ENCODE measurements at places on chromosomes 1 and 21. TPM values are rescaled to one million over a fixed set of nuclear protein-coding genes. Genes with fewer than 3 reads are reported as not detected.

DNA sequence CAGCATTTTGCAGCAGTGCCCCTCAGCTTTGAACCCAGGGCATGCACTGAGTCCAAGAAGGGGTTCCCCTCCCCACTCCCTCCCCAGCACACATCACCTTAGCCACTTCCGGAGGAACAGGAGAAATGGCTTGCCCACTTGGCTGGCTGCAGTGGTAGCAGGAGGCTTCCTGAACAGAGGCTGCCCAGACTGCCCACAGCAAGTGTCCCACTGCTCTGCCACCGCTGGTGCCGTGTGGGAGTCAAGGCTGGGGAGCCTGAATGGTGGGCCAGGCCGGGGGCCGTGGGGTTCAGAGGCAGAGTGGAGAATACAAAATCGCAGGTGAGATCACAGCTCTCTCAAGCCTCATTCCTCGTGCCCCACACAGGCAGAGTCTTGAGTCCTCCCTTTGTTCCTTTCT, 34.5 kb downstream of the CD247 start:
- no peak for DNase-seq

Gene PCSK9
- total RNA-seq: not detected

- DNase-seq: no peak
These were observed 387.9 kb downstream of the MATN1 start for GRCh38 chr1:30335389-30335996.

DNA sequence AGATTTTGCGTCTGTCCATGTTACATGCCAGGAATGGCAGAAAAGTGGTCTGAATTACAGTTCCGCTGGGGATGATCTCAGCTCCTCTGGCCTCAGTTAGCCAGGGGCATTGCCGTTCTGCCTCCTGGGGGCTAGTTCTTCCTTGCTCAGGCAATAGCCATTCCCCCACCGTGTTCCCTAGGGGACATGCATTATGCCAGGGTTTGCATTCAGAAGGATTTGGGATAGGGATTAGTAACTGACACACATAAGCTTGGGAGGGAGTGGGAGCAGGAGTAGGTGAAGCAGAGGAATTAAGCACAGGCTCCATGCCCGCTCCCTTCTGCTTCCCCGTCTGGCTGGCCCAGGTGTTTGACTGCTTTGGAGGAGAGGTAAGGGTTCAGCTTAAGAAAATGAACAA, 12.7 kb downstream of the LRRC71 start:
- no peak for DNase-seq

DNA sequence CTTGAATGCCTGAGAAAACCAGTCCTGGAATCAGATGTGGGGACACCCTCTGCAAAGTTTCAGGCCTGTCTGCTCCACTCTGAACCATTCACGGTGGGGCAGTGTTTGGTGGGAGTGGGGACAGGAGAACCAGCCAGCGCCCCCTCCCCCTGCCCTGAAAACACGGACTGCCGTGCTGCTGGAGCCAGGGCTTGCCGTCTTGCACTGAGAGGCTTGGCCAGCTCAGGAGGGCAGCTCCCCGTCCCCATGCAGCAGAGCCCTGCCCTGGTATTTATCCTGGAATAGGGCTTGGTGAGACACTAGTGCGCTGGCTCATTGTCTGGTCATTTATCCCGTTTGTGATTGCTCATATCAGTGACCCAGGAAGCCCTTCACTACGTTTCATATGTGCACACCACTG, 3.9 kb downstream of the S100B start:
- no peak for DNase-seq

Gene ZBTB8B
- total RNA-seq: not detected

Gene ADORA3
- total RNA-seq: 1.9 TPM

Gene CRB1
- total RNA-seq: 0.77 TPM

Gene SERPINC1
- total RNA-seq: 0.22 TPM

- no peak for DNase-seq
These were observed 3.0 kb downstream of the TENT5B start for GRCh38 chr1:27009601-27010197.

DNA sequence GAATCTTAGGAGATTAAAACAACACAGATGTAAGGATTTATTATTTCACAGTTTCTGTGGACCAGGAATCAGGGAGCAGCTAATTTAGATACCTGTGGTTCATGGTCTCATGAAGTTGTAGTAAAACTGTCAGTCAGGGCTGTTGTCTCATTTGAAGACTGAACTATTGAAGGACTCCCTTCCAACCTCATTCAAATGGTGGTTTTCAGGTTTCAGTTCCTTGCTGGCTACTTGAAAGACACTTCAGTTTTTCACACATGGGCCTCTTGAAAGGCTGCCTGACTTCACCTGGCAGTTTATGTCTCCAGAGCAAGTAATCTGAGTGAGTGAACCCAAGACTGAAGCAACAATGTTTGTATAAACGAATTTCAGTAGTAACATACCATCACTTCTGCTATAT, 915.9 kb downstream of the PLA2G4A start:
- no peak for DNase-seq

Gene EXOC8
- total RNA-seq: 13.7 TPM
